Activated naive CD4-positive, alpha-beta T cell treated with anti-CD3 and anti-CD28 coated beads, Interleukin-2, amount 10 ng/mL, durations not matched to agents 7 days and 5 days (primary cell): ENCODE measurements at places on chromosomes 7 and 10.

GRCh38 chr10:60212195-60212594, 177.5 kb downstream of the ANK3 start:
- H3K36me3 ChIP-seq: peaks cover 19% of the 10 kb centered on the region
- H3K27me3 ChIP-seq: no peaks in the 10 kb centered on the region
- no peak overlapping the region for H3K27ac ChIP-seq
- DNase-seq: no peak
- peaks cover 38% of the 10 kb centered on the region for H3K4me1 ChIP-seq

DNA sequence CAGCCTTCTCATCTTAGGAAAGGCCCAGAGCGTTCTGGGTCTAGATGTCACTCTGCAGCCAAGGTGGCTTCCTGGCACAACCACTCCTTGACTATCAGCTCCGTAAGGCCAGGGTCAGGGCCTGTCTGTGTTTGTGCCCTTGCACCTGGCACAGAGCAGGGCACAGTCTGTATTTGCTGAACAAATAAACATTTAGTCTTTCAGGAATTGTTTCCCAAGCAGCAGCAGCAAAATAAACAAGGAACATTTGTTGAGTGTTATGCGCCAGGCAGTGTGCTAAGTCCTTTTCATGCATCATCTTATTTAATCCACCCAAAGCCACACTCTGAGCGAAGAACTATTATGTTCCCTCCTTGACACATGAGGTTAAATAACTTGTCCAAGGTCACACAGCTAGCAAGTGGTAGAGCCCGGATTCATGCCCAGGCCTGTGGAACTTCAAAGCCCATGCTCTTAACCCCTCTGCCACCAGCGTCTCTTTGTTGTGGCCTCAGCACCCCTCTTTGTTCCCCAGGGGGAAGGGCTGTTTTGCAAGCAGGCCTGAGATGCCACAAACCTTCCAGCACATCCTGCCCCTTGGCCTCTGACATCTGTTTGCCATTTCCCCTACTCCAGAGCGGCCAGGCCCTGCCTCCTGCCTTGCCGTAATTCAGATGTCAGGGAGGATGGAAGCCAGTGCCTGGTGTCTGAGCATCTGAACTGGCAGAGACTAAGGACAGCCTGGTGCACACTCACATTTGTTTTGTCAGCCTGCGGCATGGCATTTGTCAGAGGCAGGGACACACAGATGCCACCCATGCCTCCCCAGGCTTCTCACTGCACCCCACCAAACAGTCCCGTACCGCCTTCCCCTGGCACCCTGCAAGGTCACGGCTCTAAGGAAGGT, 325.8 kb upstream of the ZMIZ1 start:
- peaks cover 40% of the 10 kb centered on the region for H3K27me3 ChIP-seq
- no peaks in the 10 kb centered on the region for H3K36me3 ChIP-seq
- H3K4me3 ChIP-seq: no peak overlapping the region

DNA sequence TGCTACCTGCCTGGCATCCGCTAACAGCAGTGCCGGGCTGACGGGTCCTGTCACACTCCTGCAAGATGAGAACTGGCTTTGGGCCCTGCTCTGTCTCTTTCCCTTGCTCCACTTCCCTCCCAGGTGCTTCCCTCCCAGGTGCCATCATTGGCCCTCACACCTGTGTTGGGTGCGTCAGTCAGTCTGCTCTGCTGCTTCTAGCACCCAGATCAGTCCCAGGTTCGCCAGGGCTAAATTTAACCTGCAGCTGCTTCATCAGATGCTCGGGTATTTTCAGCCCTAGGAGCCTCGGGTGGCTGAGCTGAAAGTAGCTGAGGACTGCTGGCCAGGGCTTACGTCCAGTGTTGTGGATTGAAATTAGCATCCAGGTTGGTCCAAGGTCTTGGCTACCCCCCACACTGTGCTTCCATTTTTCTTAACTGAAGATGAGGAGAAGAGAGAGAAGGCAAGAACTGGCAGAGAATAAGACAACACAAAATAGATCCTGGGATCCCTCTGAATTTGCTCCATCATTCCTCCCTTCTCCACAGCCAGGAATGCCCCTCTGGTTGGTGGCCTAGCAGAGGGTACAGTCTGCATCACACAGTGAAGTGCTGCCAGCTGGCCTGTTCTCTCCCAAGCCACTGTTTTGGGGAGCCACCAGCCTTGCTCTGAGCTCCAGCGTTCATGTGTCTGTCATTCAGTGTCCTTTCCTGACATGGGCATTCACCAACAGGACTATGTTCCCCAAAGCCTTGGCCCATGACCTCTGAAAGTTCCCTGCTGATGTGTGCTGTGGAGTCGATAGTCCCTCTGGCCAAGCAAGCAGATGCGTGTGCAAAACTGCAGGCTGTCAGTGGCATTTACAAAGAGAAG, 65.9 kb upstream of the SYPL1 start:
- DNase-seq: no peak
- no peaks in the 10 kb centered on the region for H3K36me3 ChIP-seq
- H3K27ac ChIP-seq: no peak overlapping the region
- peaks cover 4% of the 10 kb centered on the region for H3K4me1 ChIP-seq
- no peak overlapping the region for H3K4me3 ChIP-seq
- H3K27me3 ChIP-seq: peaks cover 42% of the 10 kb centered on the region

DNA sequence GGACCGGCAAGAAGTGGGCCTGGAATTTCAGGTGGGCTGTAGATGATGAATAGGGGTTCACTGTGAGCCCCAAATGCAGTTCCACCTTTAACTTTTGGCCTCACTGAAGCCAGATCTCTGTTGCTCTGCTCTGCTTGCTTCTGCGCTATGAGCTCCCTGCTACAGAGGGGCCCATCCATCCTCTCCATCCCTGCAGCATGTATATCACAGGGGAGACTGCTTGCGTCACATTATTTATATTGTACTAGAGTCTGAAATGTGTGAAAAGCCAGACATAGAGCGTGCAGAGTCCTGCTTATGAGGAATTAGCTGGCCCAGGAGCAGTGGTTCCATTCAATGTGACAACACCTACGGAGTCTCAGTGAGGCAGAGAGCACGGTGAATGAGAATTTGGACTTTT, 69.9 kb downstream of the AOAH start:
- no peaks in the 10 kb centered on the region for H3K27me3 ChIP-seq
- H3K4me1 ChIP-seq: peaks cover 10% of the 10 kb centered on the region
- H3K27ac ChIP-seq: no peak overlapping the region
- no peak overlapping the region for H3K4me3 ChIP-seq
- no peak for DNase-seq

DNA sequence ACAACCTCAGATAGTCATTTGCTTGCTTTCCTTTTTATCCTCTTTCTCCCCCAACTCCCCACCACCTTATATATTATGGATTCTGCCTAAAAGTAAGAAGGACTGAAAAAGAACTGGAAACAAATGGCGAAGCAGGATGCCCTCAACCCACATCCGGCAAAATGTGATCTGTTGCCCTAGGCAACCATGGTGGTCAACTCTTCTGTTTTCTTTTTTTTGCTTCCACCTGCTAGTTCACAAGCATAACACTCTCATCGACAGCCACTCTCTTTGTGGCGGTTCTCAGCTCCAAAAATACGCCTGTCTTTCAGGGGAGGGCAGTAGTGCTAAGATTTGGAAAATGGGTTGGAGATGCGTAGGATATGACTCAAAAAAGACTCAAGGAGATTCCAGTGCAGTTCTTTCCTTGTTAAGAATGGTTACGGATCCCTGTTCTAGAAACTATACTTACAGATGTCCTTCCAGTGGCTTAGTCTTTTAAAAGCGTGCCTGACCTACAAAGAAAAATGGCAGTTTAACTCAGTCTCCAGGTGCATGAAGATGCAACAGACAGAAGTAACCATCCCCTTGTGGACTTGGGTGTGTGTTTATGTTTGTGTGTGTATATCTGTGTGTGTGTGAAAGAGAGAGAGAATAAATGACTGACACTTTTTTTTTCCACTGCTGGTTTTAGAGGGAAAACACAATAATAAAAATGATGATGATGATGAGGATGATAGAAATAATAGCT, 10.7 kb downstream of the APBB1IP start:
- peaks cover 70% of the 10 kb centered on the region for H3K36me3 ChIP-seq
- no peaks in the 10 kb centered on the region for H3K27me3 ChIP-seq
- peak overlapping the region; percentile 56 for H3K4me3 ChIP-seq
- peak; percentile 88 for DNase-seq
- H3K4me1 ChIP-seq: peaks cover 80% of the 10 kb centered on the region

DNA sequence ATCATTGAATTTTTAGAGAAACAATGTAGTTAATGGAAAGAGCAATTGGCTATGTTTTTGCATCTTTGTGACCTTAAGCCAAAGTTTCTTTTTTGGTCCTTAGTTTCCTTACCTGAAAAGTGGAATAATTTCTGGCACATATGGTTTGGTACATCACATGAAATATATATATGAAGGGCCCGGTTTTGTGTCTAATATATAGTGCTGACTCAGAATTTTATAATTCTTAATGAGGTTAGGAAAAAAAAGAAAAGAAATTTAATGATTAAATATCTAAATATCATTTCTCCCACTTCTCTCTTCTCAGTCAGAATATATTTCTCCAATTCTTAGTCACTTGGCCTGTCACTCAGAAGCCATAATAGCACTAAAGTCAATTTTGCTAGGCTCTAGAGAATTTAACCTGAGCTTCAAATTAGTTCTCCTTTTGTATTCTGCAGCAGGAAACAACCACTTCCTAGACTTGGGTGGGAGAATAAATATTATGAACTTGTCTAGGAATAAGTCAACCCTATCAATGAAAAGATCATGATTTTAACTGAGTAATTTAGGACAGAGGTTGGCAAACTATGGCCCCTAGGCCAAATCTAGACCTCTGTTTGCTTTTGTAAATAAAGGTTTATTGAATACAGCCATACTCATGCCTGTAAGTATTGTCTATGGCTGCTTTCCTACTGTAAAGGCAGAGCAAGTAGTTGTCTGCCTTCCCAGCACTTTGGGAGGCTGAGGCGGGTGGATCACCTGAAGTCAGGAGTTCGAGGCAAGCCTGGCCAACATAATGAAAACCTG, 34.6 kb downstream of the PPP1R9A start:
- no peaks in the 10 kb centered on the region for H3K36me3 ChIP-seq
- no peaks in the 10 kb centered on the region for H3K4me1 ChIP-seq
- no peaks in the 10 kb centered on the region for H3K27me3 ChIP-seq

DNA sequence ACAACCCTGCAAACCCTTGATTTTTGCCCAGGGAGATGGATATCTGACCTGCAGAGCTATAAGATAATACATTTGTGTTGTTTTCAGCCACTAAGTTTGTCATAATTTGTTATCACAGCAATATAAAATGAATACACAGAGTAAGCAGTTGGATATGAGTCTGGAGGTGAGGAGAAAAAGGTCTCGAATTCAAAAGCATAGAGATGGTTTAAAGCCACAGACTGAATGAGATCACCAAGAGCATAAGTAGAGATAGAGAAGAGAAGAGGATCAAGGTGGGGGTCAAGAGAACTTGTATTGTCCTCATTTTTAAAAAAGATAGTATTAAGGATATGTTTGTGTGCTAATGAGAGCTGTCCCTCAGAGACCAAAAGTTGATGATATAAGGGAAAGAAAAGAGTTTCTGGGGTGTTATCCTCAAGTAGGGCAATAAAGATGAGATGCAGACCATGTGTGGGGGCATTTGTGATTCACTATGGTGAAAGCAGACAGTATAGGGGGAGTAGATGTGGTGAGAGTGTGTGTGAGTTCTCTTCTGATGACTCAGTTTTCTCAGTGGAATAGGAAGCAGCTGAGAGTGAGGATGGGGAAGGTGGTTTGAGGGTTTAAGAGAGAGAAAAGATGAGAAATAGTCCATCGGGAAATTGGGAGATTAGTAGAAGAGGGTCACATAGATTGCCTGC, 25.8 kb upstream of the PCGF5 start:
- peaks cover 59% of the 10 kb centered on the region for H3K4me1 ChIP-seq
- no peak for DNase-seq
- H3K27me3 ChIP-seq: no peaks in the 10 kb centered on the region
- peaks cover 36% of the 10 kb centered on the region for H3K36me3 ChIP-seq

GRCh38 chr10:33862536-33863105, 528.2 kb upstream of the NRP1 start:
- no peaks in the 10 kb centered on the region for H3K36me3 ChIP-seq
- H3K27ac ChIP-seq: no peak overlapping the region
- H3K4me3 ChIP-seq: no peak overlapping the region

DNA sequence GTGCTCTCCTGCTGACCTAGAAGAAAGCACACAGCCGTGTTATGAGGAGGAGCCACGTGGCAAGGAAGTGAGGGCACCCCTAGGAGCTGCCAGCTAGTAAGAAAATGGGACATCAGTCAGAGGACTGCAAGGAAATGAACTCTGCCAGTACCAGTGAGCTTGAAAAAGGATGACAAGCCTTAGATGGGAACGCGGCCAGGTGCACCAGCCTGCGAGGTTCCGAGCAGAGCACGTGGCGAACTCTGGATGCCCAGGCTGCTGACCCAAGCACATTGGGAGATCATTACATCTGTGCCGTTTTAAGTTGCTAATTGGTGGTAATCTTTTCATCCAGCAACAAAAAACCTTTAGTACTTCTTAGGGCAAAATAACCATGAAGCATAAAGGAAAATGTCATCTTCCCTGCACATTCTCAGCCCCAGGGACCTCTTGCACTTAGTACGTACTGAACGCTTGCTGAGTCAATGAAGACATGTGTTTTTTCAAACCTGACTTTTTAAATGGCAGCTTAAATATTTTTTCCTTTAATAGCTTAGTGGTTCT, 69.4 kb downstream of the AMZ1 start:
- no peak overlapping the region for H3K4me3 ChIP-seq
- H3K4me1 ChIP-seq: peaks cover 32% of the 10 kb centered on the region
- peak overlapping the region; percentile 79 for H3K27ac ChIP-seq
- no peak for DNase-seq

DNA sequence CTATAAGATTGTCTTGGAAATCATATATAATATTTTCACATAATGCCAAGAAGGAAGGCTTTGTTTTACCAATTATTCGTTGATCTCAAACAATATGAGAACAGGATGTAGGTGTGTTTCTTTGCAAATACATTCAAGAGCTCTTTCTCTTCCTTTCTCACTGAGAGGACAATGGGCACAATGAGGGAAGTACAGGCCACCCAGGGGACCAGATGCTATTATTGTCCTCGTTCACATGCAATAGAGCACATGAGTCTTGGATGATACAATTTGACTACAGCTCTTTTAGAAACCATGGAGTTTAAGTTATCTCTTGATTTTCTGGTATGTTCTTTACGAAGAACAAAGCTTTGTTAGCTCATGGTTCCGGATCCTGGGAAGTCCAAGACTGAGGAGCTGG, 323.7 kb upstream of the KLF6 start:
- no peak for DNase-seq
- H3K4me1 ChIP-seq: peaks cover 3% of the 10 kb centered on the region
- H3K27me3 ChIP-seq: peaks cover 23% of the 10 kb centered on the region
- peaks cover 4% of the 10 kb centered on the region for H3K36me3 ChIP-seq

DNA sequence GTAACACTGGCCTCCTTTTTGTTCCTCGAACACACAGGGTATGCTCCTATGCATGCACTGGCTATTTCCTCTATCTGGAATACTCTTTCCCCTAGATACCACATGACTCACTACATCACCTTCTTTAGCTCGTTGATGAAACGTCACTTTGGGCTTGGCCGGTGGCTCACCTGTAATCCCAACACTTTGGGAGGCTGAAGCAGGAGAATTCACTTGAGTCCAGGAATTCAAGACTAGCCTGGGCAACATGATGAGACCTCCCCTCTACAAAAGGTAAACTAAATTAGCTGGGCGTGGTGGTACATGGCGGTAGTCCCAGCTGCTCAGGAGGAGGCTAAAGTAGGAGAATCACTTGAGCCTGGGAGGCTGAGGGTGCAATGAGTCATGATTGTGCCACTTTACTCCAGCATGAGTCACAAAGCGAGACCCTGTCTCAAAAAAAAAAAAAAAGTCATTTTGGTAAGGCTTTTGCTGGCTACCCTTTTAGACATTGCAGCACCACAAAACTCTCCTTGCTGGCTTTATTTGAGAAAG, 14.5 kb downstream of the ANKIB1 start:
- no peak overlapping the region for H3K4me3 ChIP-seq
- H3K27me3 ChIP-seq: no peaks in the 10 kb centered on the region
- peaks cover 21% of the 10 kb centered on the region for H3K36me3 ChIP-seq
- DNase-seq: no peak
- H3K27ac ChIP-seq: no peak overlapping the region
